NCI-H1436 (cell line): ENCODE measurements at places on chromosomes 5 and 9.

DNA sequence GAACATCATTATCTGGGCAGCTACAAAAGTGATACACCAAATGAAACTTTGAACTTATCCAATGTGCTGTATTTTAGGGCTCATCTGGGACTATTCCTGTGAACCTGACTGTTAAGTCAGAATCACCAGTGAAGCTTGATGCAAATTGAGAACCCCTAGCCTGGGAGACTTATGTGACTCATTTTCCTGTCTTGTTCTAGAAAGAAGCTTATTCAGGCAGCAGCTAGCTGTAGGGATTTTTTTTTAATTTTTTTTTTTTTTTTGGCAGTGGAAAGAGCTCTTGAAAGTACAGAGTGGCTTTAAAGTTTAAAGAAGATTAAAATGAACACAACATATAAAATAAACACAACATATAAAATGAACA is 81.1 kb upstream of the TNFAIP8 start:
- no peak for DNase-seq

DNA sequence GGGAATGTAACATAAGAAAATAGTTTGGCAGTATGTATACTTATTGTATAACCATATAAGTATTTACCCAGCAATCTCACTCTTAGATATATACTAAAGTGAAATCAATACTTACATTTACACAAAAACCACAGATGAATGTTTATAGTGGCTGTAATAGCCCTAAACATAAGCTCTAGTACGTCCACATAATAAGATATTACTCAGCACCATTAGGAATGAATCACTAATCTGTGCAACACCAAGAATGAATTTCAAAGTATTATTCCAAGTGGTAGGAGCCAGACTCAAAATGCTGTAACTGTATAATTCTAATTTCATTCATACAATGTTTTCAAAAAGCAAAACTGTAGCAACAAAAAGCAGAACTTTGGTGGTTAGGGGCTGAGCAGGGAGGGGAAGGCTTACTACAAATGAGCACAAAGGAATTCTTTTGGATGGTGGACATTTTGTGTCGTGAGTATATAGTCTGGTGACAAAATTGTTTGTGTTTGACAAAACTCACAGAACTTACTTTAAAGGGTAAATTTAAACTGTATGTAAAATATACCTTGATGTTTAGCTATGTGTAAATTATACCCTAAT is 11.9 kb upstream of the C5orf46 start:
- no peak for DNase-seq

- no peak for DNase-seq
These were observed 93.1 kb upstream of the TBCA start for GRCh38 chr5:77869116-77869798.

GRCh38 chr5:158180407-158180806 is 321.5 kb upstream of the CLINT1 start:
- DNase-seq = no peak

- no peak for DNase-seq
These were observed 58.0 kb upstream of the CEMIP2 start for GRCh38 chr9:71826279-71826678.

DNA sequence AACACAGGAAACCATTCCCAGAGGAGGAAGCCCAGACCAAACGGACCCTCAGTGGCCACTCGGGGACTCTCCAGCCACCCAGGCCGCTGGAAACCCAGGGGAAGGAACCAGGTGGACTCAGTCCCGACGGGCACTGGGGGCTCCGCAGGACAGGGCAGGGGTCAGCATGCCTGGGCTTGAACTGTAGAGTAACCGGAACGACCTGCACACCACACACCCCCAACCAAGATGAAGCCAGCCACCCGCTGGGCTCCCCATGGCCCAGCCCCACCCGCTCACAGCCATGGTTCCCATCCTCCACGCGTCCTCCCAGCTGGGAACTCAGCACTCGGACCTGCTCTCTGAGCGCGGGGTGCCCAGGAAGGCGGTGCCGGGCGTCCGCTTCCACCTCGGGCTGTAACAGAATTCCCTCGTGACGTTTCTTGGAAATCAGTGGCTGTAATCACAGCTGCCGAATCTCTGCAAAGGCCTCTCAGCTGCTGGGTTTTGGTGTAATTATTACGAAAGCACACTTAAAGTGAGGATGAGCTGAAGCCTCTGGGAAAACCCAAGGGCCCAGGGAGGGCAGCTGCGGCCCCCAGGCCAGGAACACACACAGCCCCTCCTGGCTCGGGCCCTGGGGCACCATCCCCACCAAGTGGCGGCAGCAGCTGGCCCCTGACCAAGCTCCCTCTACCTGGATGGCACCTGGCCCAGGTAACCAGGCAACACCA is 13.8 kb downstream of the NACC2 start:
- peak; percentile 33 for DNase-seq

GRCh38 chr5:168578538-168579487 is at the start of gene PANK3:
PANK3 (minus strand) TSS chr5:168579368; CDS start chr5:168579283, 85 bp downstream.
- DNase-seq = peak; percentile 40

GRCh38 chr5:169848792-169849191 is 131.5 kb downstream of the INSYN2B start:
- no peak for DNase-seq

DNA sequence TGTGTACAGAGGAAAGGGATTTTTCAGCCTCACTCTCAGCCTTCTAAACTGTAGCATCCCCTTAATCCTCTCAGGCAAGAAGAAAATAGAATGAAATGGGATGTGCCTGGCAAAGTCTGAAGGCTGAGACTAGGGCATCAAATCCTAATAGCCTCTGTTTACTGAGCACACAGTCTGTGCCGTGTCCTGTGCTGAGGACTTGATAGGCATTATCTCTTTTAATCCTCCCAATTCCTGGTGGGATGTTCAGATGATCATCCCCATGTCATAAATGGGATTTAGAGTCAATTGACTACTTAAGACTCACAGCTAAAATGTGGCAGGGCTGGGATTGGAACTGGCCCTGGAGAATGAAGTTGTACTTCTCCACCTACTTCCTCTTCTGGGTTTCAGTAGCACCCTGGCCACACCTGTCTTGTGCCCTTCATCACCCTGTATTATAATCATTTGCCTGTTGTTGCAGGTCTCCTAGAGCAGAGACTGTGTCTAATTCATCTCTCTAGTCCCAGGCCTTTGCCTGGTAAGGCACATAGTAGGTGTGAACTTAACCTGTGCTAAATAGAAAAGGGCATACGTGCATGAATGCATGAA is 81.0 kb downstream of the WWC1 start:
- no peak for DNase-seq

GRCh38 chr9:113569472-113570060 is 106.0 kb downstream of the RGS3 start:
- no peak for DNase-seq

DNA sequence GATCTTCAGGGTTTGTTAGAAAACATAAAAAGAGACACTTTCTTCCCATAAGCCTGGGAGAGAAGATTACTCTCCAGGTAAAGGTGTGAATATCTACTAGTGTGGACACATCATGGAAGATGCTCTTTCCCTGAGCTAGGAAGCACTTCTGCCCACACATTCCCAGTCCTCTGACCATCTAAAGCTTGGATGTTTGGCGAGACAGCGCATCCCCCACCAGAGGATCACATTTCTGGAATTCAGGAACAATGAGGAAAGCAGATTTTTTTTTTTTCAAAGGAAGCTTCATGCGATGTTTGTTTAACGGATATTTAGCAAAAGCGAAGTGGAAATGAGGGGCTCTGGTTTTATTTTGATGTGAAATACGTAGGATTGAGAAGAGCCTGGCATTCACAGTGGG is 6.2 kb downstream of the SVEP1 start:
- DNase-seq = no peak

DNA sequence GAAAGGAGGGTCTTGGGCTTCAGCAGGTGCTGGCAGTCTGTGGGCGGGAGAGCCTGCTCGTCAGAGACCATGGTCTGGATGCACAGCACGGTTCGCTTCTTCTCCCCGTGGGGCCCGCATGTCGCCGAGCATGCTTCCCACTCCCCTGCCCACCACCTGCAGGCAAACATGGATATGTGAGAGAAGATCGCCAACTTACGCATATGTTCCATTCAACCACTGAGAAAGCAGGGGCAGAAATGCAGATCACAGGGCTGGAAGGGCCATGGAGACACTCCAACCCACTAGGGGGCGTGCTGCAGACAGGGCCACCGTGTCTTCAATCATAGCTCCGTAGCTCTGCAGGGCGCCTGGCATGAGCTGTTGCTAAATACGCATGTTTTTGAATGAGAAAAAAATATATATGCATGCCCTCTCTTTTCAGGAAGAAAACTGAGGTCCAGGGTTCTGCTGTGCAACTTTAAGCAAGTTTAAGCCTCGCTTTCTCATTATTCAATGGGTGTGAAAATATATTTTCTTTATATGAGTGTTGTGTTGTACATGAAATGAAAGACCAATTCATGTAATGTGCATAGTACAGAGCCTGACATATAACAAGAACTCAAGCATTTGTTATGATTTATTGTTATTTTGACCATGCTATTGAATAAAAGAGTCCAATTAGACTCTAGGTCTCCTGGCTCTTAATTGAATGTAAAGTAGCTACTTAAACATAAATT is 148.0 kb downstream of the TARS1 start:
- DNase-seq = no peak

DNA sequence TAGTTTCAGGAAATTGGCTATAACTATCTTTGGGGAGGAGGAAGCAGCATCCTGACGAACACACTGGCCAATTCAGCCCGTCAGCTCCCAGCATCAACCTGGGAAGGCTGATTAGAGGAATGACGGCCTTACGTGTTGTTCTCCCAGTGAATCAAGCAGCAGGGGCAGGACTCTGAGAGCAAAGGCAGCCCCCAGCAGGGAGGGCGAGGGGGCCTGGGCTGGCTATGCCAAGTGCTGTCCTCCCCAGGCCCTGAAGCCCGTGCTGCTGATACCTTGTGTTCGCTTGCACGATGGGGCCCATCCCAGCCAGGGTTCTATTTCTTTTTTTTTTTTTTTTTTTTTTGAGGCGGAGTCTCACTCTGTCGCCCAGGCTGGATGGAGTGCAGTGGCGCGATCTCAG is 254.1 kb downstream of the FSTL4 start:
- no peak for DNase-seq

GRCh38 chr9:115306865-115307264 is 188.9 kb upstream of the TNC start:
- DNase-seq = no peak

GRCh38 chr9:116081435-116082115 is 72.0 kb upstream of the PAPPA start:
- DNase-seq = no peak

GRCh38 chr5:172082180-172082579 is 75.7 kb upstream of the FBXW11 start:
- DNase-seq = no peak

- no peak for DNase-seq
These were observed 62.4 kb downstream of the ZNF462 start for GRCh38 chr9:106925392-106925791.

- no peak for DNase-seq
These were observed 73.5 kb downstream of the KIF4B start for GRCh38 chr5:155087036-155087435.

DNA sequence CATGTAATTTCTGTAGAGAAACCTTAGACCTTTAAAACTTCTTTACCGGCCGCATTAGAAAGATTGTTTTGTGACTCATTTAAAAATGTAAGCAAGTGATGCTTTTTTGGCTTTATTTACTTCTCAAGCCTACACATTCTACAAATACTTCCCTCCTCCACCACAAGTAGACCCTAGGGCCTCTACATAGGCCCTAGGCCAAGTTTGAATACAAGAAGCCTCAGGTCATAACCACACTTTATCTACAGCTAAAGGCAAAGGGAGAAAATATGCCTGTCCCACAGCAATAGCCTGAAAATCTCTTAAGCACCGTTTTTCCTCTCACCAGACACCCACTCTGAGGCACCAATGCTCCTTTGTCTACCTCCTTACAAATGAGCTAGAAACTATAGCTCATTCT is 53.9 kb downstream of the CSNK1A1 start:
- DNase-seq = no peak

- no peak for DNase-seq
These were observed 178.9 kb downstream of the SREK1 start for GRCh38 chr5:66322786-66323528.

- no peak for DNase-seq
These were observed 40.2 kb downstream of the RASA1 start for GRCh38 chr5:87307796-87308423.
